ENCODE measurements at places on chromosomes 1 and 21.

- DNase-seq = no peak
Observed at GRCh38 chr1:74334147-74334546, 99.0 kb downstream of the TNNI3K start.

GRCh38 chr1:214550857-214551435 lies 456 bp downstream of the PTPN14 start:
- DNase-seq = no peak

- DNase-seq = no peak
Observed at GRCh38 chr1:154533952-154534844, 24.3 kb downstream of the UBE2Q1 start.

DNA sequence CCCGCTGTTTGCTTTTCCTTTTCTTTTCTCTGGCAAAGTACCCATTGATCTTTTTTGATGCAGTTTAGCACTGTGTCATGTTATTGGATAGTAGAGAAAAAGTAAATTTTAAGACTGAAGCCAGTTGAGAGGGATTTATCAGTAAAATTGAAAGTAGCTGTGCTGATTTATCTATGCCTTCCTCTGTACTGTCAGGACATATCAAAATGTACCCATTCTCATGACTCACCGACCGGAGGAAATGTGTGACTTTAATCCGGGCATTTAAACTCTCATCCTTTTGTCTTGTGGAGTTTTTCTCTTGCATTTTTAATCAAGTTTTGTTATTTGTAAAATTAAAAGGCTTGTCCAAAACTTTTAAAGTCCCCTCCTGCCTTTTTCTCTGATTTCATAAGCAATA lies 276.6 kb upstream of the FMN2 start:
- DNase-seq = no peak

- no peak for DNase-seq
Observed at GRCh38 chr1:24865168-24865567, 64.9 kb downstream of the RUNX3 start.

- no peak for DNase-seq
Observed at GRCh38 chr1:234932511-234933430, 195.9 kb downstream of the TOMM20 start.

GRCh38 chr1:12031039-12031980 lies 12.0 kb downstream of the MIIP start:
- DNase-seq = peak; percentile 31

DNA sequence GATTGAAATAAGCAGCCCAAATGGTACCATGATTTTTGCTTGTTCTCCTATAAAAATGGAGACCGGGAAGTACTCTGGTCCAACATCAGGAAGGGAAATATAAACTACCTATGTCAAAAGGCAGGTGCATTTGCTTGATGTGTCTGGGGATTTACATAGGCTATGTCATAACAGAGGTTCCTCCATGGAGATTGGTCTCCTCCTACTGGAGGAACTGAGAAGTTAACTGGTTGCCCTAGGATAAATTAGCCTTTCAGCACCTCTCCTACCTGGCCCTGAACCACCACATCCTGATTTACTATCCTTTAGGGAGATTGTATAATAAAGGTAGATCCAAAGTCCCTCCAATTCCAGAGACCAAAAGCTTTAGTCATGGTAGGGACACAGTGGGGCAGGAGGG lies 1109.3 kb upstream of the B3GALT2 start:
- DNase-seq = peak; percentile 63

- no peak for DNase-seq
Observed at GRCh38 chr1:1118011-1118875, 2.4 kb upstream of the C1orf159 start.

GRCh38 chr1:110511436-110511835 lies 7.5 kb downstream of the KCNA10 start:
- DNase-seq = no peak

DNA sequence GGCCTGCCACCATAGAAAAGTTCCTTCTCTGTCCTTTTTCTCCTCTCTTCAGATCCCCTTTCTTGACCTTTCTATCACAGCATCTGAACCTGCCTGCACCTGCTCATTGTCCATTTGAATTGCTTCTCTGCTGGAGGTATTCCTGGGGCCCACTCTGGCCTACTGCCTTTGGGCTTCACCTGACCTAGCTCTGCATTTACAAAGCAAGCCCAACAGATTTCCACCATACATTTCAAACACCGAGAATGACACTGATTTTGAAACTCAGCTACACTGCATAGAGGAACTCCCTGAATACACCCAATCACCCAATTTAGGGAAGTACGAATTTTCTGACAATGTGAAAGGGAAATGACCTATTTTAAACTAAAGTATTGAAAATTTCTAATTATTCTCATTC lies 284.5 kb upstream of the USP25 start:
- DNase-seq = peak; percentile 3

GRCh38 chr1:39979654-39980053 lies 24.7 kb downstream of the MFSD2A start:
- no peak for DNase-seq

DNA sequence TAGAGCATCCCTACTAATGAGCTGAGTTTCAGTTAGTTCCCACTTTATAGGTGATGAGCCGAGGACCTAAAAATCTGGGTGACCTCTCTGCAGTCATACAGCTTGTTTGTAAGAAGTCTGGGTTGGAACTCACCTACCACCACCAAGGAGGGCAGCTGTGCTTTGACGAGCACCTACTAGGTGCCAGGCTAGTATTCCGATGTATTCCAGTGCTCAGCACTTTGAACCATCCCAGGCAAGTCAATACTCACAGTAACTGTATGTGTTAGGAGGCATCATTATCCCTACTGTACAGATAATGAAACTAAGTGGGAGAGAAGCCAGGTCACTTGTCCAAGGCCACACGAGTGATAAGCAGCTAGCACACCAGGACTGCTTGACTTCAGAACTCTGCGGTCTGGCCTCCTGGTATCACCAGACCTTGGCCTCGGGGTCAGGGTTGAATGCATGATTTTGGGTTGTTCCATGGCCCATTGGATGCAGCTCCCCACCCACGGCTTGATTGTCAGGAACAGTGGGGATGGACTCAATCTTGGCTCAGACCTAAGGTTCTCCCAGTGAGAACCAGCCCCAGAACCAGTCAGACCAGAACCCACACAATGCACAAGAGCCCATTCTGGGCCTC lies 20.7 kb downstream of the ECE1 start:
- DNase-seq = no peak

- no peak for DNase-seq
Observed at GRCh38 chr1:226490426-226490809, 58.1 kb upstream of the STUM start.

DNA sequence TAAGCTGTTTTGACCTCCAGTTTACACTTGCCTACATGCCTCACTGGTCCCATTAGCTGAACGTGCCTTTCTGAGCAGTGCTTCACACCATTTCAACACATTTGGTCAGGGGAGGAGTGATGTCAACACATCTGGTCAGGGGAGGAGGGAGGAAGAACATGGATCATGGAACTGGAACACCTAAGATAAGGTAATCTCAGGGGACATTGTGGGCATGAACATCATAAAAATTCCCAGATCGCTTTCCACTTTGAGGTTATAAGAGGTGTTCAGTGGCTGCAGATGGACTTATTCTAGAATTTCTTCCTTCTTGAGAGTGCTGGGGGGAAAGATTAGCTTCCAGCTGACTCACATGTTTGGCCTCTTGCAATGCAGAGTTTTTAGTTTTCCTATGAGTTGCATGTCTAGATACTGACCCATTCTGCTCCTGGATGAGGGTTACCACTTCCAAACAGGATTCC lies 2.0 kb downstream of the QSOX1 start:
- DNase-seq = no peak

- DNase-seq = peak; percentile 25
Observed at GRCh38 chr1:40861224-40862003, 749 bp downstream of the CITED4 start.

GRCh38 chr1:161166669-161167548 lies 683 bp downstream of the PPOX start:
- no peak for DNase-seq

DNA sequence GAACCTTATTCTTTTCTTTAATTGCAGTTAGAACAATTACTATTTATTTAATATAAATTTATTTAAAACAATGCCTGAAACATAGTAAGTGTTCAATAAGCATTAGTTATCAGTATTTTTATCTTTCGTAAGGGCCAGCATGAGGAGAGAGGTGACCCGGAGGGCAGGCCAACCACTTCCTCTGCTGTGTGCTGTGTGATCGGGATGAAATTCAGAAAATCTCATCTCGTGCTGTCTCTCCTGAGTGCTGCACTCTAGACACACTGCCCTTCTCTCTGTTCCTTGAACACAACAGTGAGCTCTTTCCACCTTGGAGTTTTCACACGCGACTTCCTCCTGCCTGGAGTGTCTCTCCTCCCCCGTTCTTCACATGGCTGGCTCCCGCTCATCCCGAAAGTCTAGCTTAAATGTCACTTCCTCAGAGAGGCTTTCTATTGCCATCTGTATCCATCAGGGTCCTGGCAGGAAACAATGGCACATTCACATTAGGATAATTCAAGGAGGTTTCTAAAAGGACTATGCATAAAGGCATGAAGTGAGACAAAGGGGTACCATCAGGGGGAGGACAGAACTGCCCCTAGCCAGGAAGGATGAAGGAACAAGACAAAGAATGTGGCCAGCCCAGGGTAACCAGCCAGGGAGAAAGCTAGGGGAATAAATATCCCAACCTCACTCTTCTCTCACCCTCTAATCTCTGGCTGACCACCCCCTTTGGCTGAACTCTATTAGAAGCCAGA lies 142.6 kb upstream of the GJB5 start:
- DNase-seq = no peak

GRCh38 chr1:65469126-65469888 lies 48.8 kb downstream of the LEPR start:
- no peak for DNase-seq

All from naive B cell (primary cell).